Stimulated activated CD8-positive, alpha-beta memory T cell treated with anti-CD3 and anti-CD28 coated beads, Interleukin-7, amount 100 ng/mL, for 48 hours (primary cell): ENCODE measurements at places on chromosomes 12 and 14.
A peak's percentile ranks its signal among the peaks of the same experiment; 100 is the strongest.

DNA sequence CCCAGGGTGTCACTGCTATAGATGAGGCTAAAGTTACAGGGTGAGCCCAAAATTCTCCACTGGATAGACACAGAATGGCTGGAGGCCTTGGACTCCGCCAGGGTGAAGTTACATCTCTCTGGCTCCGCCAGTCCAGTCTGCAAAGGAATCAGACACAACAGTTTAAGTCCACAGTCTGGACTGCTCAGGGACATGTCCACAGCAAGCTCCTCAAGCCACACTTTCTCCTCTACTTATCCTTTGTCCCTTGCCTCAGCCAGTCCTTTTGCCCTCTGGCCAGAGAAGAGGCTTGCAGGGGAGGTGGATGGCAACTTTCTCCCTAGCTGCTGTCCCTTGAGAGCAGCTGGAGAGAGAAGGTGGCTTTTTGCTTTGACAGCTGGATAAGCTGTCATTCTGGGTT, 28.0 kb downstream of the PTPRB start:
- DNase-seq = no peak

DNA sequence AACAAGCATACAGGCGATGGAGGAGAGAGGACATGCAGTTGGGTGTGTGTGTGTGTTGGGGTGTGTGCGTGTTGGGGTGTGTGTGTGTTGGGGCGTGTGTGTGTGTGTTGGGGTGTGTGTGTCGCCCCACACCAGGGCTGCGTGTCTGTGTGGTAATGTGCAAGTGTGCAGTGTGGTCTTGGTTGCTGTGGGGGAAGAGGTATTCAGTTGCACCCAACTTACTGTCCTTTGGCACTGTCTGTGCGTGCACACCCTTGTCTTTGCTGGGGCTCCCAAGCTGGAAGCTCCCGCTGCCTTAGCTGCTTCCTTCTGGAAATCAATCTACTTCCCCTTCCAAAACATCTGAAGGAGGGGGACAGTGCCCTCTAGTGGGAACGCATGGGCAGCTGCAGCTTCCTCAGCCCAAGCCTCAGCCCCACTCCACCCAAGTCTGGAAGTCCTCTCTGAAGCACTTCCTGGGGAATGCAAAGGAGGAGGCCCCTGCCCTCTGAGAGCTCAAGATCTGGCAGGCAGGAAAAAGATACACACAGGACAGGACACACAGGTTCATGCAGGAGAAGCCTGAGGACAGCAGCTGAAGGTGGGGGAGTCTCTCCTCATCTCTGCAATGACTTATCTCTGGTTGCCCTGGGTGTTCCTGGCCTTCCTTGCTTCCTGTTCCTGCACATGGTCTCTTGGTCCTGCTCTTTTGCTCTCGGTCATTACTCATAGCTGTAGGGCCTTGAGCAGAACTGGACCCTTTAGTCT, 13.1 kb downstream of the ASIC1 start:
- DNase-seq = peak; percentile 48

GRCh38 chr12:70110085-70110484, 133.1 kb upstream of the CNOT2 start:
- no peak for DNase-seq

DNA sequence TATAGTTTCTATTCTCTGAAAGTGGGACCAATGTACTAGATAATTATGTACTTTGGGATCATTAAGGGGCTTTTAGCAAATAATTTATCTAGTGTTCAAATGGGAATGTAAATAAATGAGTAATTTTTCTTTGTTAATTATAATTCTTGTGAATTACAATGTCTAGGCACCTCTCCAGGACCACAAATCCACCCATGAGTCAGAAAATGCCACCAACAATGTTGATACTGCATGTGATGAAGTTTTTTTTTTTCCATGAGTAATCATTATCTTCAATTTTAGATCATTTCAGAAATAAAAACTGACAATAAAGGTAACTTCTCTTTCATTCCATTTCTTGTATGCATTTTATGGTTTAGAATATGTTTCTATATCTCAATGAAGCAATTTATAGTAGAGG, 470.3 kb downstream of the VRK1 start:
- no peak for DNase-seq

DNA sequence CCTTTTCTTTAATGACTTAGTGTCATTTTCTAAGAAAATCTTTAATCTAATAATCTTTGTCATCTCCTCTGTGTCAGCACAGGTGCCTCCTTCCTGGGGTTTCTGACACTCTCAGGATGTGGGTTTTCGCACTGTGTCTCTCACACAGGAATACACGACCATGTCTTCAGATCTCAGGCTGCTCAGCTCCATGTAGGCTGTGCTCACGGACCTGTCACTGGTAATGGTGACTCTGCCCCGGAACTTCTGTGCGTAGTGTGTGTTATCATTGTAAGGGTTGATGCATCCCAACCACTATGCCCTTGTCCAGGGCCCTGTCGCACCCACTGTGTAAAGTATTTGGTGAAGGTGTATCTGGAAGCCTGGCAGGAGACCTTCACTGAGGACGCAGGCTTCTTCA, 647.8 kb downstream of the TMEM121 start:
- DNase-seq = no peak
